ENCODE measurements at places on chromosomes 1 and 21.

- no peak for DNase-seq
Measured at GRCh38 chr1:214989341-214989740, 93.2 kb upstream of the KCNK2 start.

GRCh38 chr1:41776891-41777441, 141.8 kb downstream of the HIVEP3 start:
- no peak for DNase-seq

DNA sequence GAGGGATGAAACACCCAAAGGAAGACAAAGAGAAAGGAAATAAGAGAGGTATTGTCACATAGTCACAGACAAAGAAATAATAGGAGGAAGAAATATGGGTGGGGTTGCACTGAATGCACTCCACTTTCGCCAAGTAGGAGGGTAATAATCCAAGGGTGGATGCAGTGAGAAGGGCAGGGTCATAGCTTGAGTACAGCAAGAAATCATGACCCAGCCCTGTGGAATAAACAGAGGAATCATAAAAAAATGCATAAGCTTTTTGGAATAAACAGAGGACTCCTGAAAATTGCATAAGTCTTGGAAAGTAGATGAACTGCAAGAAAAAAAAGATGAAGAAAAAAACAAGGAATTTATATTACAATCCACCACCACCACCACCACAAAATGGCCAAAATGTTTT, 53.1 kb upstream of the CD55 start:
- no peak for DNase-seq

- no peak for DNase-seq
Measured at GRCh38 chr1:236002025-236002390, 62.9 kb downstream of the NID1 start.

DNA sequence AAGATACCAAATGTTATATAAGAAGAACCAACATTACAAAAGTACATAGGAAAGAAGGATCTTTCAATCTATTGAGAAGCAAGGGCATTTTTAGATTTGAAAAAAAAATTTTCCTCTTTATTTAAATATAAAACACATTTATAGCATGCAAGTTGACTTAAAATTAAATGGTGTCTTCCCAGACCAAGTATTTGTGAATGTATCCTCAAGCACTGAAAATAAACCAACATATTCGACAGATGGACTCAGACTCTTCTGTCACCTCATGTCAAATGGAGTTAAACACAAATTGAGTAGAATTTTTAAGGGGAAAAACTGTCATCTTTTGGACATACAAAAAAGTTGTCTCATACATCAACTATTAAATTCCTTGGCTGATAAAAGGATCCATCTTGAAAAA, 77.0 kb upstream of the GNG4 start:
- no peak for DNase-seq

DNA sequence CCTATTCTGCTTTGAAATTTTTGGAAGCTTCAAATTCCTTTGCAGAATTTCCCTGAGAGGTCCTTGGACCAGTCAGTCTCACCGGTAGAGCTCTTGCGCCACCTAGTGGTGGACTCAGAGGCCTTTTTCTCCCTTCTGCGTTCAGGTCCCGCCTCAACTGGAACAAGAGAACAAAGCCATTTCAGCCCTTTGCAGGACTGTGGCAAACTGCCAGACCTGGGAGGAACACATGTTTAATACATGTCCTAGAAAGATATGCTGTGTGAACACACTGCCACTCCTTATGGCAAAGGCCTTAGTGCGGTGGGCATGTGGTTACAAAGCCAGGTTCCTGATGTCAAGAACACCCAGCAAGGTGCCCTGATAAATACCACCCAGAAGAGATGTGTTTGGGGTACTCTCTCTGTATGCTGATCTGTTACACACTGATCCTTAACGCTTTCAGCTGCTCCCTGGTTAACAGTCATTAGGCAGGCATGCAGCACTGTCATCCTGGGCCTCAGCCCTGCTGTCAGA, 82.2 kb upstream of the SSX2IP start:
- peak; percentile 81 for DNase-seq

- no peak for DNase-seq
Measured at GRCh38 chr1:39434797-39435395, 56.5 kb upstream of the BMP8A start.

GRCh38 chr1:34365295-34365694, 188.6 kb downstream of the C1orf94 start:
- DNase-seq: no peak

- DNase-seq: no peak
Measured at GRCh38 chr1:2360588-2361364, 30.6 kb downstream of the MORN1 start.

GRCh38 chr1:234499119-234499942, 20.4 kb upstream of the TARBP1 start:
- peak; percentile 92 for DNase-seq

- DNase-seq: no peak
Measured at GRCh38 chr1:117841117-117841650, 88.2 kb downstream of the GDAP2 start.

GRCh38 chr1:157252473-157252872, 114.3 kb upstream of the ETV3 start:
- DNase-seq: no peak

- DNase-seq: no peak
Measured at GRCh38 chr21:42190486-42190863, 28.5 kb upstream of the ABCG1 start.

GRCh38 chr1:78483903-78484302, 6.9 kb upstream of the PTGFR start:
- DNase-seq: no peak

DNA sequence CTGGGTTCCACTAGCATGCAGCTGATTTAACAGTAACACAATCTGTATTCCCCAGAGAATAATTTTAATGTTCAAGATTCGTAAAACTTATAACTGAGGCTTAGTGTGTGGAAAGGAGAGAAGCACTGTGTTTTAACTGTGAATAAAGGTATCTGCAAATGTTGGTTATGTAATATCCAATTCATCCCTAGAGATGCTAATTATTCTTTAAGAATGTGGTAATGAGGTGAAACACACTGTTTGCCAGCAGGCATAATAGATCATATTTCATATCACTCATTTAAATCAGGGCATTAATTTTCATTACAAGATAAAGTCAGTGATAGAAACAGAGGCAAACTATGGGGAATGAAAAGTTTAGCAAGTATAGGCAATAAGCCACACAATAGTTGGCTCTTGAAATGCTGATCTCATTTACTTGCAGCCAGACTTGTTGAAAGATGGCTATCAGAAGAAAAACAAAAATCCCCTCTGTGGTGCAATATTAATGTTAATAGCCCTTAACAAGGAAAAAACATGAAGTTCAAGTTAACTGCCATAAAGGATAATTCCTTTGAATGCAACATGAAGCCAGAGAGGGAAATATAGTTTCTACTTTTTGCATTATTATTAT, 33.4 kb downstream of the HMCN1 start:
- DNase-seq: no peak

- no peak for DNase-seq
Measured at GRCh38 chr1:229025576-229025975, 245.3 kb upstream of the RAB4A start.

- no peak for DNase-seq
Measured at GRCh38 chr1:113538225-113538624, 147.9 kb downstream of the MAGI3 start.

GRCh38 chr1:203324105-203325025, 19.0 kb downstream of the BTG2 start:
- peak; percentile 54 for DNase-seq

DNA sequence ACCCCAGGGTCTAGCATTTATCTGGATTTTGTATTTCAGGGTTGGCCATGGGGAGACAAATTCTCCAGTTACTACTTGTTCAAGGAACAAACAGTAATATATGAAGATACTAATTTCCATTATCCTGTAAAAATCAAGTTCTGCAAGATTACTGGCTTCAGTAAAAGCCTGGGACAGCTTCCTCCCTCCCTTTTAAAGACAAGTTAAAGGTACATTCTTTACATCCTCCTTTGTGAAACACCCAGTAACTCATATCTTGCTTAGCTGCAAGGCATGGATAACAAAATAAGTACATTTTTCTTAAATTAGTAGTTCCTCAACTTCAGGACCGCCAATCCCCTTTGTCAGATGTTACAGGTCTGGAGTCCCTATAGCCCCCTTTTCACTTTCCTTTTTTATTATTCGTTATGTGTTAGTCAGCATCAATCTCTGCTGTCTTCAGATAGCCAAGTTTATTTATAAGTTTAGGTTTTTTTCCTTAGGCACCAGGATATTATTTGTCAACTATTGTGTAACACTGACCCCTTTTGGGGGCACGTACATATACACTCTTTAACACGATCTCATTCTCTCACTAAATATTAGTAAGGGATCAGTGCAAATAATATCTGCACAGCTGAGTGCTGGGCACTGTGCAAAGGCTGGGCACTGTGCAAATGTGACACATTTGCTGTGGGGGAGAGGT, 9.8 kb downstream of the ERRFI1 start:
- DNase-seq: no peak

GRCh38 chr1:76408303-76408702, 333.8 kb downstream of the ST6GALNAC3 start:
- DNase-seq: no peak

- no peak for DNase-seq
Measured at GRCh38 chr1:101166583-101167120, 70.2 kb upstream of the S1PR1 start.

DNA sequence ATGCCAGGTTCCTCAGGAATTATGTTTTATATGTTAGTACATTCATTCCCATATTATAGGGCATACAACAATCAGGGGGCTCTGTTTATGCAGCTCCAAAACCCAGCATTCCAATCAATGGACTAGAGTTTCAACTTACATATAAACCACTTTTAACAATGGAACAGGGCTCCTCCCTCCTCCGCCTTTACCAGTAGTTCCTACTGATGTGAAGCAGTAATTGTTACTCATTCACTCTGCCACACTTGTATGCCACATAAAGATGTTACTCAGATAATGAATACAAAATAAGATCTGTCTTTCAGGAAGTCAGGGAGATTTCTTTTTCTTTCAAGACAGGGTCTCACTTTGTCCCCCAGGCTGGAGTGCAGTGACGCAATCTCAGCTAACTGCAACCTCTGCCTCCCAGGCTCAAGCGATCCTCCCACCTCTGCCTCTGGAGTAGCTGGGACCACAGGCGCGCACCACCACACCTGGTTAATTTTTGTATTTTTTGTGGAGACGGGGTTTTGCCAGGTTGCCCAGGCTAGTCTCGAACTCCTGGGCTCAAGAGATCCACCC, 17.1 kb downstream of the ZNF281 start:
- no peak for DNase-seq

DNA sequence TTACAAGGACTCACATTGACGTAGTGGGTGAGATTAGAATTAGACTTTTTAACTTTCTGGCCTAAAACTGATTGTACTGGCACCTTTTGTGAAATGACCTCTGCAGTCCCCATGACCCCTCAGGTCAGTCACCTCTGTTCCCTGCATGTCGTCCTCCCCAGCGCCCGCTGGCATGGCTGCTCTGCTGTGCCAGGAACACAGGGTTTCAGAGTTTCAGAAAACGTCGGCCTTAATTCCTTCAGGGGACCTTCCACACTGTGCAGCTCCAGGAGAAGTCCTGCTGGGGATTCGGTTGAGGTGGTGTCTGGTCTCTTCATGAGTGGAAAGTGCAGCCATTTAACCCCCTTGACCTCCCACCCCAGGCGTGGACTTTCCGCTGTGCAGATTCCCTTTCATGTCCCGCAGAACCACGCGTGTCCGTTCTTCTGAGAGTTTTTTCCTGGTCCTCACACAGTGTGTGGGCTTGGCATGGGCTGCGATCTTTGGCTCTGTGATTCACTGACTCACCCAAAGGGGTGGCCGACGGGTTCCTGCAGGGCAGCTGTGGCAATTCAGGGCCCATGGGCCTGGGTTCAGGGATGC, 158.4 kb upstream of the COL6A1 start:
- DNase-seq: peak; percentile 28

DNA sequence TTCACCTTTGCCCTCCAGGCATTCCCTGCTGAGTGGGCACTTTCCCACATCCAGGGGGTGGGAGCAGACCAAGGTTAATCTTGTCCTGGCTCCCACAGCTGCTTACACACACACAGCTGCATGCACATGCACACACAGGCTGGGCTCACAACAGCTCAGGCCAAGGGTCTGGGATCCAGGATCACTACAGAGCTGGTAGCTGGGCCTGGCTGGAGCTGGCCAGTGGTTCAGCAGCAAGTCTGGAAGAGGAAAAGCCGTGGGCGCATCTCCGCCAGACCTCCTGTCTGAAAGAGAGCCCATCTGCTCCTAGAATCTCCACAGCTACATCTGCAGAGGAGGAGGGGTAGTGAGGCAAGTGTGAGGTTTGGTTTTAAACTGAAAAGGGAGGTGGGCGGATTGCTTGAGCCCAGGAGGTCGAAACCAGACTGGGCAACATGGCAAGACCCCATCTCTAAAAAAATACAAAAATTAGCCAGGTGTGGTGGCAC, 3.8 kb downstream of the CDK18 start:
- no peak for DNase-seq

GRCh38 chr1:67743072-67743725, 58.2 kb downstream of the GADD45A start:
- DNase-seq: no peak

DNA sequence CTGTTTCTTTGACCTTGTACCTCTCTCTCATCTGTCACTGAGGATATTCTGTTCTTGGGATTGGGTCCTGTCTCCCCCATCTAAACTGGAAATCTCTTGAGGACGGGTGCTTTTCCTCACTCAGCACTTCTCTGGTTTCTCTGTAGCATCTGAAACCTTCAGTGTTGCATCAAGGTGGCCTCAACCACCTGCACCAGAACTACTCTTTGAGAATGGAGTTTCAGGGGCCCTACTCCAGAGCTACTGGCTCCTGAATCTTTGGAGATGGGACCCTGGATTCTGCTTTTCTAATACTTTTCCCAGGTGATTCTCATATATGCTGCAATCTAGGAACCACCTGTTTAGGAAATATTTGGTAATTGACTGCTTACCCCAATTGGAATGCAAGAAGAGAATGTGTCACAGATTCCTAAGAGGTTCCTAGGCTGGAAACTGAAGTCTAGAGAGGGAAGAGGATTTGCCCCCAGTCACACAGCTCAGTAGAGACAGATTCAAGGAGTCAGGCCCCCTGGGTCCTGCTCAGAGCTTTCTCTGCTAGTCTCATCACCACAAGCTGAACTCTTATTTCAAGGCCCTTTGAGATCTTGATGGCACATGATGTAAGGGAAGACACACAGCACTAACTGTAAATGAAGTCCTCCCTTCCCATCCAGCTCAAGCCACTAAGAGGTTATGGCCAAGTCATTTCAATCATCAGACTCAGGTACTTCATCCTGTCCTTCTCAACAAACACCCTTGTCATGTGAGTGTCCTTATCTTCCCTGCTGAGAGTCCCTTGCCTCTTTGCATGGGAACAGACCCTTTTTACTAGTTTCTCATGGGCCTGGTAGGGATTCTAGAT, 48.7 kb downstream of the EIF2D start:
- DNase-seq: no peak

All from ecto neural progenitor cell (in vitro differentiated cells).